CD8-positive, alpha-beta memory T cell (primary cell): ENCODE measurements at places on chromosomes 2 and 18. TPM values are rescaled to one million over a fixed set of nuclear protein-coding genes. Genes with fewer than 3 reads are reported as not detected.

GRCh38 chr2:239252801-239253200 is 148.0 kb downstream of the HDAC4 start:
- peaks cover 37% of the 10 kb centered on the region for H3K4me1 ChIP-seq
- peak overlapping the region; percentile 25 for H3K4me3 ChIP-seq
- no peak for DNase-seq
- H3K36me3 ChIP-seq, result no peaks in the 10 kb centered on the region

The SERPINB5 gene
- not detected for total RNA-seq

DNA sequence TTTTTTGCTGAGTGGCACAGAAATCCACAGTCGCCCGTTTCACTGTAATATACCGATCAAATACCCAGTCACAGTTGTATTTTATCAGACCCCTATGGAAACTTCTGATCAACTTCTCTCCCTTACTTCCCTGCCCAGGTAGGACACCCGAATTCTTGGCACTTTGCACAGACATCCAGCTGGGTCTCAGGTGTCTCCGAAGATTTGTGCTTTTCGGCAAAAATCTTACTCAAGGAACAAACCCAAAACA is 596 bp downstream of the MREG start:
- peaks cover 41% of the 10 kb centered on the region for H3K4me1 ChIP-seq
- no peak for DNase-seq
- H3K36me3 ChIP-seq, result no peaks in the 10 kb centered on the region
- H3K4me3 ChIP-seq, result peak overlapping the region; percentile 59
- H3K27ac ChIP-seq, result no peak overlapping the region

The BCL2L11 gene
- 36.6 TPM for total RNA-seq

DNA sequence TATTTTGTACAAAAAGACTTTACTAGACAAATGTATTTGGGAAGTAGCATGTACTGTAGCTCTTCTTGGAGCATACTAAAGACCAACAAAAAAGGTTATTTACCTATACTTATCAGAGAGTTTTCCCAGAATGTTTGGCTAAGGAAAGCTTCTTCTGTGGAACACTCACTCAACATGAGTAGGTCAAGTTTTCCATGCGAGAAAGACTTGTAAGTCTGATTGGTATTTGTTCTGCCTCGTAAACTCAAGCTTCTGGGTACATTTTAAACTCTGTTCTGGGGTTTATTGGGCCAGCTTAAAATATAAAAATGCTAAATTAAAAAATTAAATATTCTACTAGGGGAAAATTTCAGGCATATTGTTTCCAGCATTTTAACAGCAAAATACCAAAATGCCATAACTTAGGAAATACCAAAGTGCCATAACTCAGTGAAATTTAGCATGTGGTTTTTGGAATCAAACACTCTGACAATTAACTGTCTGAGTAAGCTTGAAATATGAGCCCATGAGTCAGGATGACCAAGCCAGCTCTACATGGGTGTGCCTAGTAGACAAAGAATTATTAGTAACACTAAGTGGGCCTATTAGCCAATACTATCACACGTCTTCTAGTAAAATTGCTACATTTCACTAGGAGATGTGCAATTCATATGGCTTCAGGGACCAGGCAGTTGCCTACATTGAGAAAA is 47.3 kb upstream of the SERPINE2 start:
- H3K27me3 ChIP-seq, result no peaks in the 10 kb centered on the region
- no peak for DNase-seq
- no peaks in the 10 kb centered on the region for H3K4me1 ChIP-seq
- H3K27ac ChIP-seq, result no peak overlapping the region
- H3K4me3 ChIP-seq, result no peak overlapping the region
- no peaks in the 10 kb centered on the region for H3K36me3 ChIP-seq

DNA sequence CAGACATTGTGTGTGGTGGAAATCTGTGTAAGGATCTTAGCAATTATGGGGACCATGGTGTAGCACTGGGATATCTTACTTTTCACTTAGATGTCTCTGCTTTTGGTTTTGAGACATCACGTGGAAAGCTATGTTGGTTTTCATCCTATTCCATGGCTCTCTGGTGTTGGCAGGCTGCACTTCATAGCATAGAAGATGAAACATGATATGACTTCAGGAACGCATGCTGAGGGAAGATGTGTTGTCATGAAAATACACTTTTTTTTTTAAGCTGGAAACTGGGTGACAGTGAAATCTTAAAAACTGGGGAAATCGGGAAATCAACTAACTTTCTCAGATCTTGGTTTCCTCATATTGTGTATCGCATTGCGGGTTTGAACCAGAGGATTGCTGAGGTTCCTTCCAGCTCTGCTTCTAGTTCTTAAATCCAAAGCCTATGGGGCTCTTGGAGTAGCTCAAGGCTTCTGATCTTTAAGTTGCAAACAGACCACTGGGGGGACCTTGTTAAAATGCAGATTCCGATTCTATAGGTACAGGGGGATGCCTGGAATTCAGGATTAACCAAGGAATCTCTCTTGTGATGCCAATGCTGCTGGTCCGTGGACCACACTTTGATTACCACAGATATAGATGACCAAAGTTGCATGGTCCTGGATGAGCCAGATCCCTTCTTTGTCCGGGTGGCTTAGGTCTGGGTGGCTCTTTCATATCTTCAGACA is 160.7 kb downstream of the SH3RF3 start:
- H3K4me1 ChIP-seq, result no peaks in the 10 kb centered on the region
- no peaks in the 10 kb centered on the region for H3K27me3 ChIP-seq
- no peaks in the 10 kb centered on the region for H3K36me3 ChIP-seq
- H3K4me3 ChIP-seq, result no peak overlapping the region
- H3K27ac ChIP-seq, result no peak overlapping the region
- no peak for DNase-seq

DNA sequence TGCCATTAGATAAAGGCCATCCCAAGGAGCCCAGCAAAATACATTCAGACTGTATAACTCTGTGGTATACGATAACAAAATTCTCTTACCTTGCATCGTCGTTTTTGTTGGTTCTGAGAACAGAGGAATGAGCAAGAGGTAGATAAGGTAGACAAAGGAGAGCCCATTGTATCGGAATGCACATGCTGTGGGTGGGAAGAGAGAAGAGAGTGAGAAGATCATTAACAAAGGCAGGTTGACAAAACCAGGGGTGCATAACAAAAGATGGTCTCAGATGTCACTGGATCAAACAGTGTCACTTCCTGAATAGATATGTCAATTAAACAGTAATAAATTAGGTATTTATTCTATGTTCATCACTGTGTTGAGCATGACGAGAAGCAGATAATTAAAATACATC is 83.3 kb downstream of the PIEZO2 start:
- no peak overlapping the region for H3K4me3 ChIP-seq
- H3K27ac ChIP-seq, result no peak overlapping the region
- H3K4me1 ChIP-seq, result no peaks in the 10 kb centered on the region
- H3K36me3 ChIP-seq, result no peaks in the 10 kb centered on the region
- DNase-seq, result no peak
- H3K27me3 ChIP-seq, result no peaks in the 10 kb centered on the region

GRCh38 chr2:117815946-117816345 is 1.5 kb downstream of the DDX18 start:
- no peak for DNase-seq
- peaks cover 23% of the 10 kb centered on the region for H3K4me1 ChIP-seq
- H3K4me3 ChIP-seq, result peak overlapping the region; percentile 78
- peaks cover 34% of the 10 kb centered on the region for H3K36me3 ChIP-seq
- no peaks in the 10 kb centered on the region for H3K27me3 ChIP-seq

DNA sequence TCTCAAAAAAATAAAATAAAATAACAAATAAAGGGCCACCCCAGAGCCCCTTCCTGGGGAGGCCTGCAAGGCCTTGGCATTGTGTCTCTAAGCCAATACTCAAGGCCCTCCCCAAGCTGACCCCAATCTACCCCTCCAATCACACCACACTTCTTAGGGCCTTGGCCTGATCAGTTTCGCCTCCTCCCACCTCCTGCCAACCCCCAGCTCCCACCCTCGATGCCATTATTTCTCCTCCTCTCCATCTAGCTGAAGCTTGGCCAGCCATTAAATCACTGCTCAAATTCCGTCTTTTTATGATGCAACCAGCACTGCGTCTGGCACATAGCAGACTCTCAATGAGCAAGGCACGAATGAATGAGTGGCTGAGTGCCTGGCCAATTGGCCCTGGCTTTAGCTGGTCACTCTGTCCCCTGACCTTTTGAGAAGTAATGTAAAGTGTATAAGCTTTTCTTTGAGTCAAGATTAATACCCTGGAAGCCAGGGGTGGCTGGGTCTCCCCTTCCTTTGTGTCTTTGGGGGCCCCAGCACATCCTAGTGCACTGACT is 55.9 kb downstream of the SMAD7 start:
- no peaks in the 10 kb centered on the region for H3K36me3 ChIP-seq
- H3K27me3 ChIP-seq, result no peaks in the 10 kb centered on the region
- DNase-seq, result no peak
- no peaks in the 10 kb centered on the region for H3K4me1 ChIP-seq
- H3K27ac ChIP-seq, result no peak overlapping the region
- no peak overlapping the region for H3K4me3 ChIP-seq

The C2orf92 gene
- total RNA-seq, result 4.6 TPM

The C2orf81 gene
- total RNA-seq, result 2.7 TPM

The CD226 gene
- total RNA-seq, result 150 TPM

DNA sequence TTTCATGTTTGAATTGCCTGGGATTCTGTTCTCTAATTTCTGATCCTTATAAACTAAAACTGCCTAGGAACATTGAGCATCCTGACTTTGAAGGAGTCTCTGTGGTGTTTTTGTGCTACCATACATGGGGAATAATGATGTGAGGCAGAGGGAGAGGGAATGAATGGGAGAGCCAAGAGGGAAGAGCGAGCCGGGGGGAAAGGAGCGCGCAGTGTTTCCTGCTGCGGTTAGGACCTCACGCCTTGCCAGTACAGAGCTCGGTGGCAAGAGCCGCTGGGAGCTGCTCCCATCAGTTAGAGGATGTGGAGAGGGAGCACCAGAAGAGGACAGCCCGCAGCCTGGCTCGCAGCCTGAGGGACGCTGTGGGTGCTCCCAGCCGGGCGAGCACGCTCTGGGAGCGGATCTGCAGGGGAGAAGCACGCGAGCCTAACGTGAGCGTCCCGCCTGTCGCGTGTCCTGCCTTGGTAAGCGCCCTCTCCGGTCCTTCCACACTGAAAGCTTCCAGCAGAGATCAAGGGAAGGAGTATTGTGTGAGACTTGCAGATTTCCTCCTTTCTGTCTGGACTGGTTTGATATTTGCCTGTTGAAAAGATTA is 114.7 kb downstream of the FAM210A start:
- no peak for DNase-seq
- no peaks in the 10 kb centered on the region for H3K36me3 ChIP-seq

- no peak overlapping the region for H3K27ac ChIP-seq
- DNase-seq, result no peak
- H3K27me3 ChIP-seq, result no peaks in the 10 kb centered on the region
- H3K36me3 ChIP-seq, result no peaks in the 10 kb centered on the region
Measured at GRCh38 chr2:30275256-30275655, 43.9 kb downstream of the LBH start.

- no peaks in the 10 kb centered on the region for H3K36me3 ChIP-seq
- no peak overlapping the region for H3K4me3 ChIP-seq
Measured at GRCh38 chr2:5736886-5737285, 44.7 kb downstream of the SOX11 start.

- H3K27me3 ChIP-seq, result no peaks in the 10 kb centered on the region
- no peaks in the 10 kb centered on the region for H3K4me1 ChIP-seq
- no peak overlapping the region for H3K4me3 ChIP-seq
- no peak overlapping the region for H3K27ac ChIP-seq
- DNase-seq, result no peak
Measured at GRCh38 chr2:85221067-85221691, 88.0 kb downstream of the TCF7L1 start.

DNA sequence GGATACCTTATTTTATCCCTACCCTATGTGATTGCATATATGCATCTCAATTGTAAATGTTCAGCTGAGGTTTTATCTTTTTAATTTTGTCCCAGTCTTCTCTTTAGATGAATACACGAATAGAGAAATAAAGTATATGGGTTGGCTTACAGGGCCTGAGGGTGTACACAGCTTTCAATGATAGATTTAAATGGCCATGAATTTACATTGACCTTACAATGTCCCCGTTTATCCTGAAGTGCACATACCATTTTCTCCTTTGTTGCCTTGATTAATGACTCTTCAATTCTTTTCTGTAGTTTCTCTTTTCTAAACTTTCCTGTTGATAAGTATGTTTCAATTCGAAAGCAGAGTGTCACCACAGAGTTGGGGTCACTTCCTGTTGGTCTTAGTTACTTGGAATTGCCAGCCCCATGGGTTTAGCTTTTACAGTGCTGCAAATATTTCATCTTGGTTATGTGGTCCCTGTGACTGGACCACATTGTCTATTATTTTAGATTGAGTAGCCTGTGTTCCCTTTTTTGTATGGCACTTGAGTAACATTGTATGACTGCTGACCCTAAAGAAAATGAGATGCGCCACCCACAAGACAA is 1616.3 kb upstream of the ACVR2A start:
- no peak overlapping the region for H3K27ac ChIP-seq
- no peak overlapping the region for H3K4me3 ChIP-seq
- DNase-seq, result no peak
- no peaks in the 10 kb centered on the region for H3K4me1 ChIP-seq

DNA sequence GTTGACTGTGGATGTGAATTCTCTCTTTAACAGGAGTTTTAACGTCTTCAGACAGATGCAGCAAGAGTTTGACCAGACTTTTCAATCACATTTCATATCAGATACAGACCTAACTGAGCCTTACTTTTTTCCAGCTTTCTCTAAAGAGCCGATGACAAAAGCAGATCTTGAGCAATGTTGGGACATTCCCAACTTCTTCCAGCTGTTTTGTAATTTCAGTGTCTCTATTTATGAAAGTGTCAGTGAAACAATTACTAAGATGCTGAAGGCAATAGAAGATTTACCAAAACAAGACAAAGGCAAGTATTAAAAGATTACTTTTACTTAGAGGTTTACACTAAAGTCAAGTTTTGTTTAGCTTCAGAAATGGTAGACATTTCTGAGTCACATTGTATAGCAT is 30.2 kb upstream of the TYMS start:
- DNase-seq, result no peak
- H3K27ac ChIP-seq, result no peak overlapping the region
- H3K27me3 ChIP-seq, result no peaks in the 10 kb centered on the region
- no peaks in the 10 kb centered on the region for H3K4me1 ChIP-seq
- no peak overlapping the region for H3K4me3 ChIP-seq
- no peaks in the 10 kb centered on the region for H3K36me3 ChIP-seq

GRCh38 chr18:76364282-76365259 is 130.5 kb downstream of the ZNF516 start:
- no peak for DNase-seq
- no peaks in the 10 kb centered on the region for H3K36me3 ChIP-seq
- no peak overlapping the region for H3K4me3 ChIP-seq
- no peaks in the 10 kb centered on the region for H3K4me1 ChIP-seq
- no peaks in the 10 kb centered on the region for H3K27me3 ChIP-seq

DNA sequence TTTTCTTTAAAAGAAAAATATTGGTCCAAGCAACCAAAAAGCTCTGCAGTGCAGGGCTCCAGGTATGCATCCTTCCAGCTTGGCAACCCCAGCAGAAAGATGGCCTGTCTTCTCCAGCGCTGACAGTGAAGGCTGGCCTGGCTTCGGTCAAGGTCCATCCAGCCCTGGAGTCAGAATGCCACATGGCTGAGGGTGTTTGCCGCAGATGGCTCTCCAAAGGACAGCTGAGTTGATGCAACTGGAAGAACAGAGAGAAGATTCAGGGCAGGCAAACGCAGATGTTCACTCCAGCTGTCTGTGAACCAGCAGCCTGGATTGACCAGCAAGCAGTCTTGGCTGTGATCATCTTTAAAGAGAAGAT is 51.4 kb downstream of the MARCO start:
- H3K4me3 ChIP-seq, result no peak overlapping the region
- H3K36me3 ChIP-seq, result no peaks in the 10 kb centered on the region
- H3K27me3 ChIP-seq, result no peaks in the 10 kb centered on the region
- no peak for DNase-seq
- no peak overlapping the region for H3K27ac ChIP-seq
- no peaks in the 10 kb centered on the region for H3K4me1 ChIP-seq

- H3K36me3 ChIP-seq, result no peaks in the 10 kb centered on the region
- no peaks in the 10 kb centered on the region for H3K27me3 ChIP-seq
- H3K27ac ChIP-seq, result no peak overlapping the region
- H3K4me1 ChIP-seq, result no peaks in the 10 kb centered on the region
- no peak overlapping the region for H3K4me3 ChIP-seq
- no peak for DNase-seq
Measured at GRCh38 chr2:121583555-121583954, 52.9 kb downstream of the RNU4ATAC start.
